ENCODE measurements at places on chromosomes 12 and 14.

GRCh38 chr14:37598747-37599506, 3.5 kb downstream of the TTC6 start:
- DNase-seq, result no peak

DNA sequence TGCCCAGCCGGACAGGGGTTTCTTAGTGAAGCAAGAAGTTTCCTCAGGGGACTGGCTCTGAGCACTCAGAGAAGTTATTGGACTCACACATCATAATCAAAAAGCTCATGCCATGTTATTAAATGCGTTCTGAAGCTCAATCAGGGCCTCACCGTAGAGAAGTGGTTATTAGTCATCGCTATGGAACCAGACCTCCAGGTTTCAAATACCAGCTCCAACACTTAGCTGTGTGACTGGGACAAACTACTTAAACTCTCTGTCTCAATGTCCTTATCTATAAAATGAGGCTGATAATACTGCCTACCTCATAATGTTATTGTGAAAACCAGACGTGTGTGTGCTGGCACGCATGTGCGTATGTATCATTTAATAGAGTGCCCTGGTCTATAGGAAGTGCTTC, 7.3 kb downstream of the STAT6 start:
- no peak for DNase-seq

- DNase-seq, result no peak
Measured at GRCh38 chr12:57099766-57100165, 10.9 kb downstream of the NAB2 start.

DNA sequence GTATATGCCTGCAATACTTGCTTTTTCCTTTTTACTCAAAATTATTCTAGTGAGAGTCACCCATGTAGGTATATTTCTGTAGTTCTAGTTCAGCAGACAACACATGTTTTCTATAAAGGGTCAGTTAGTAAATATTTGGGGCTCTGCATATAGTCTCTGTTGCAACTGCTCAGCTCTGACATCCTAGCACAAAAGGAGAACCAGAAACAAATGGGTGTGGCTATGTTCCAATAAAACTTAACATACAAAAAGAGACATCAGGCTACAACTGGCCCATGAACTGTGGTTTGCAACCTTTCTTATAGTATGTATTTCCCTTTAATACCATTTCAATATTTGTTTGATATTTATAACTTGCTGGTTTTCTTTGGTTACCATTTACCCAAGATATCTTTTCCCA, 11.9 kb downstream of the NT5DC3 start:
- DNase-seq, result no peak

DNA sequence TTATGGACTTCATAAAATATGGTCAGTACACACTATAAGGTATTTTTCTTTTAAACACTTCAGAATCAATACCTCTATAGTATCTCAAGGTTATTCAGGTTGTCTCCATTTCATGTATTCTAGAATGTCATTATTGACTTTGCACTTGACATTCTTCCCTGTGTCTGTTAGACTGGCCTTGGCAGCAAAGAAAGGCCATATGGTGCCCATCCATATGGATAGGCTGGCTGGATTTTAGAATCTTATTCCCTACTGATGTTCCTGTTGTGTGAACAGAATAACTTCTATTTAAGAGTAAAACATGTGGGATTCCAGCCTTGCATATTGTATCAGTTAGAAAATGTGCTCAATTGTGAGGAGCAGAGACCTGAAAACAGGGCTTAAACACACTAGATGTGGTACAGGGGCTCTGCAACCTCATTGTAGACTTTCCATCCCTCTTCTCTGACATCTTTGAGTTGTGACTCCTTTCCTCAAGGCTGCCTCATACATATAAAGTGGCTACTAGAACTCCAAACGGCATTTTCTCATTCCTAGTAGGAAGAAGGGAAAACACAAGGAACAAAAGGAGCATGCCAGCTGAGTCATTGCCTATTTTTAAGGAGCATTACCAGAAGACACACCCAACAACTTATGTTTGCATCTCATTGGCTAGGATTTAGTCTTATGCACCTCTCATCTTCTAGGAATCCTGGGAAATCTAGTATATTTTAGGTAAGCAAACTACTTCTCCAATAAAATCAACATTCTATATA, 221.2 kb upstream of the TMPO start:
- no peak for DNase-seq

All from HuH-7 (cell line).